ENCODE measurements at places on chromosomes 4 and X. TPM values are rescaled to one million over a fixed set of nuclear protein-coding genes. Genes with fewer than 3 reads are reported as not detected.

The CXCR3 gene
- total RNA-seq = 17.6 TPM

The ASB12 gene
- 0.56 TPM for total RNA-seq

The RPL10 gene
- 5,765 TPM for total RNA-seq

The VCX3B gene
- not detected for total RNA-seq

The GAGE12H gene
- not detected for total RNA-seq

The SFRP2 gene
- total RNA-seq = 0.47 TPM

The APBB2 gene
- total RNA-seq = 0.23 TPM

The RAB33A gene
- total RNA-seq = 13.9 TPM

The HSD17B13 gene
- total RNA-seq = 0.23 TPM

The FRMPD4 gene
- not detected for total RNA-seq

The RTL9 gene
- total RNA-seq = not detected

The GAB3 gene
- 11.2 TPM for total RNA-seq

The LUZP4 gene
- not detected for total RNA-seq

The IGBP1 gene
- total RNA-seq = 61.2 TPM
